Aorta (tissue), 5 donors: ENCODE measurements at places on chromosomes 5 and 9.

DNA sequence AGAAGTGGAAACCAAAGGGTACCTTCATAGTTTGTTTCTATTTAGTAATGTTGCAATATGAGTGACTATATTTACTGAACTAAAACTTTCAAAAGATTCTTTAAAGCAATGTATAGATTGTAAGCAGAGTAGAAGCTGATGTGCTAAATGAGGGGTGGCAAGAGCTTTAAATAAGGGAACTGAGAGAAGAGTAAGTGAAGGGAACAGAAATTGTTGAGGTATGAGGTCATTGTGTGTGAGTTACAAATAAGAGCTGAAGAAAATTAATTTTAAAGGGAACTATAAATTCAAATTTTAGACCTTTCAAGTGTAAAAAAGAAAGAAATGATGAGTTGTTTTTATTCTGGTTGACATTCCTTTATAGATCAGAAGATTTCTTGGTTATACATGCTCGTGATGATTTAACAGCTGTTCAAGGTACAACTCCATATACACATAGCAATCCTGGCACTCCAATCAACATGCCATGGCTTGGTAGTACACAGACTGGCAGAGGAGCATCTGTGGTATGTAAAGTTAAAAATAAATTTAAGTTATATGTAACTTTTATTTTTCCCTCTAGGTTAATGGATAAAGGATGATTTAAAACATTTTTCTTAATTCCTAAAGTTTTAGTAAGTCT, 135.1 kb upstream of the TNFAIP8 start:
- no peak for DNase-seq

GRCh38 chr5:127002390-127002789, 28.0 kb downstream of the MARCHF3 start:
- no peak for DNase-seq

DNA sequence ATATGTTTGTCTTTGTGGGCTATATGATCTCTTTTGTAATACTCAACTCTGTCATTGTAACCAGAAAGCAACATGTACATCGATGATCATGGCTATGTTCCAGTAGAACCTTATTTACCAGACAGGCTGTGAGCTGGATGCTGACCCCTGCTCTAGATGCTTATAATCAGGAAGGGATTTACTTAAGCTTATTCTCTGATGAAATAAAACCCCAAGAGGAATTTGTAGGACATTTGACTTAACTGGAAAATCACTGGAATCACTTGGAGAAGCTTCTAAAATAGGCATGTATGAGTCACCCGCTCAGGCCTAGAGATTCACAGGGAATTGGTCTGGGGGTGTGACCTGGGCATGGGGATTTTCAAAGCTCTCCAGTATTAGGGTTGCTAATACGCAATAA, 285.8 kb upstream of the ZNF608 start:
- no peak for DNase-seq

DNA sequence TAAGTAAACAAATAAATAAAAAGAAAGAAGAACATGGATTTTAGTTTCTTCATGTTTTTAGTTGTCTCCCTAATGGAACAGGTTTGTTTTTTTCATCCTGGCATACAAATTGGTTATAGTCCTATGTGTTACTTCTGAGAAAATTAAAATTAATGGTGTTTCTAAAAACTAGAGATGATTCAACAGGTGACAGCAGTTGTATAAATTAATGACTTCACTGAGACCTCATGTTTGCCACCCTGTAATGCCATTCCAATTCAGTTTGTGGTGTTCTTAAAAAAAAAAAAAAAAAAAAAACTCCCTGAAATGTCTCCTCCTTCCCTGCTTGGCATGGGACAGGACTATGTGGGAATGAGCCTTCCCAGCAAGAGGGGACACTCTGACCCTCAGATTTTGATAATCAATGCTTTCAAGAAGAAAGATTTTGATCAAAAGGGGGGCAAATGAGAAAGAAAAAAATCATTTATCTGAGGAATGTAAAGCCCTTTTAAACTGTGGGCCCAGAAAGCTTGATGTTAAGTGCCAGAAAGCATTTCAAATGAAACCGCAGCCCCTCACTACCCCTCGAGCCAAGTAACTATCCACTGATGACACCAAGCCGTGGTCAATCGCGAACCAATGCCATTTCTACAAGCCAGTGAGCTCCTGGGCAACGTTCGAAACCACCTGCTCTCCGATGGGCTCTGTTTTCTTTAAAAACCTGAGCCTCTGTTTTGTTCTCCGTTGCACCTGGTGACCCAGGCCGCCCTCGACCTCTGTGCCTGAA, 941 bp downstream of the EXD3 start:
- DNase-seq = no peak

- DNase-seq = no peak
Observed at GRCh38 chr5:107469485-107470294, 201.0 kb downstream of the EFNA5 start.

- peak; percentile 66 for DNase-seq
Observed at GRCh38 chr9:99445371-99445891, 223.3 kb downstream of the SEC61B start.

GRCh38 chr5:58244819-58245475, 214.9 kb downstream of the PLK2 start:
- no peak for DNase-seq

DNA sequence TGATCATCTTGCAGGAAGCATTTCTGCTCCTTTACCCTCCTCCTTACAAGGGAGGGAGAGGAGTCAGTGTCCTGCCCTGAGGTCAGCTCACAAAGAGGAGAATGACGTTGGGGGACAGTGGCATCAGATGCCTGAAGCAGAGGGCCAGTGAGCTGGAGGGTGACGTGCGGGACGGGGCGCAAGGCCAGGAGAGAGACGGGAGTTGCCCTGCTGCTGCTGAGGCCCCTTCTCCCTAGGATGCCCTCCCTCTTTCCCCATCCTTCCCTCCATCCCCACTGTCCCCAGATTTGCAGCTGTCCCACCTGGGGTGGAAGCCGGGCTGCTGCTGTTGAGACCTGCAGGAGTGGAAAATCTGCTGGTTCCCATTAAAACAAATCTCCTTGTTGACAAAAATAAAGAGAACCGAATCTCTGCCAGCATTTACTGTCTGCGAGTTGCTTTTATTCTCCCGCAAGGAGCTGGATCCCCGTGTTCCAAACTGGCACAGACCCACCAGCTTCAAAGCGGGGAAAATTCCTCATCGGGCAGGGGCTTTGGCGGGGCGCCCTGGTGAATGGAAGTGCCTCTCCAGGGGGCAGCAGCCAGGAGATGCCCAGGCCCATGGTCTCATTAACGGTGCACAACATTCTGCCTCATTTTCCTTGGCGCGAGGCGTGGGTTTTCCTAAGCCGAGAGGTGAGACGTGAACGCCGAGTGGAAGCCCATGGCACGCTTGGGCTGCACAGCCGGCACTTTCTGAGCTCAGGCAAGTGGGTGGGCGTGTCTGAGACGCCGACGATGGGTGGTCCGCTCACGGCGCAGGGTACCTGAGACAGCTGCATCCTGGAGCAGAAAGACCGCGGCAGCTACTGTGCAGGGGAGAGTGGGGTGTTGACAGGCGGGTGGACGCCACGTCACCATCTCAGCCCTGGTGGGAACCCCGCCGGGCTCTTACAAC, 13.9 kb upstream of the COL5A1 start:
- DNase-seq = peak; percentile 32

DNA sequence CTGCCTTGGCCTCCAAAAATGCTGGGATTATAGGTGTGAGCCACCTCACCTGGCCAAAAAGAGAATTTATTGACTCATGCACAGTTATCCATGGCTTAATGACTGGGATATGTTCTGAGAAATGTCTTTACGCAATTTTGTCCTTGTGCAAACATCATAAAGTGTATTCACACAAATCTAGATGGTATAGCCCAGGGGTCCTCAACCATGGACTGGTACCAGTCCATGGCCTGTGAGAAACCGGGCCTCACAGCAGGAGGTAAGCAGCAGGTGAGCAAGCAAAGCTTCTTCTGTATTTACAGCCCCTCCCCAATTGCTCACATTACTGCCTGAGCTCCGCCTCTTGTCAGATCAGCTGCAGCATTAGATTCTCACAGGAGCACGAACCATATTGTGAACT, 12.4 kb upstream of the SIL1 start:
- DNase-seq = no peak

GRCh38 chr9:109114670-109115069, 5.1 kb downstream of the TMEM245 start:
- DNase-seq = no peak

- no peak for DNase-seq
Observed at GRCh38 chr9:89116064-89116804, 62.4 kb downstream of the SHC3 start.

GRCh38 chr9:37747271-37747753, 6.3 kb upstream of the TRMT10B start:
- peak; percentile 65 for DNase-seq

GRCh38 chr5:180162304-180162661, 46.7 kb downstream of the RASGEF1C start:
- DNase-seq = no peak

DNA sequence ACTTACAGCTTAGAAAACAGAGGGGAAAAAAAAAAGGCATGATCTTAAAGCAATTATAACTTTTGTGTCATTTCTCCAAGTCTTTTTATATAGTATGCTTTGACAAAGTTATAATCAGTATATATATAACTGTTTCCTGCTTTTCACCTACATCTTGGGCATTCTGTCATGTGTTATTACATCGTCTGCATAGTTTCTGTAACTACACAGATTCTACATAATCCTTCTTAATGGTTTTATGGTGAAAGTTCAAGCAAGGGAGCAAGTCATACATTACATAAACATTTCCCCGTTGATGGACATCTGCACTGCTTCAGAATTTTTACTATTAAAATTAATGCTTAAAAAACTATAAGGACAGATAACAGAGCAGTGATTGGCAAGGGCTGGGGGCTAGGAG, 12.1 kb downstream of the FEM1C start:
- no peak for DNase-seq

- DNase-seq = no peak
Observed at GRCh38 chr5:22887566-22887965, 34.4 kb upstream of the CDH12 start.

- DNase-seq = no peak
Observed at GRCh38 chr9:89436963-89437625, 60.8 kb downstream of the SEMA4D start.

- peak; percentile 47 for DNase-seq
Observed at GRCh38 chr9:3441197-3441816, 84.5 kb downstream of the RFX3 start.

DNA sequence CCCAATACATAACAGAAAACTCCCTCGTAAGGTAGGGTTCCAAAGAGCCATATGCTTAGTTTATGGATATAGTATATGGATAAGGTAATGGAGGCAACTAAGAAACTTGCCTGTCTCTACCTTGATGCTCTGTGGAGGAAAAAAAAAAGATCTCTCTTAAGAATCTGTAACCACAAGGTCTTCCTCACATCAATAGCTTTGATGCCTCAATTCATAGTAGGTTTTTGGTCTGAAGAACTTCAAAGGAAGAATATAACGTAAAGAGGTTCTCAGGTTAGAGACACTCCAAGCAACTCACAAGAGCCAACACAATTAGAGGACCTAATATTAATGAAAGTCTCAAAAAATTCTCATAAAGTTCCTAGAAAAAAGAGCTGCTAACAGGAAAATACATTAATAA, 140.2 kb downstream of the FBN2 start:
- DNase-seq = no peak

GRCh38 chr5:127585661-127586060, 63.2 kb upstream of the CTXN3 start:
- DNase-seq = no peak

- no peak for DNase-seq
Observed at GRCh38 chr5:78813286-78813685, 164.7 kb upstream of the LHFPL2 start.

- DNase-seq = no peak
Observed at GRCh38 chr5:121974261-121974660, 12.5 kb downstream of the SRFBP1 start.

DNA sequence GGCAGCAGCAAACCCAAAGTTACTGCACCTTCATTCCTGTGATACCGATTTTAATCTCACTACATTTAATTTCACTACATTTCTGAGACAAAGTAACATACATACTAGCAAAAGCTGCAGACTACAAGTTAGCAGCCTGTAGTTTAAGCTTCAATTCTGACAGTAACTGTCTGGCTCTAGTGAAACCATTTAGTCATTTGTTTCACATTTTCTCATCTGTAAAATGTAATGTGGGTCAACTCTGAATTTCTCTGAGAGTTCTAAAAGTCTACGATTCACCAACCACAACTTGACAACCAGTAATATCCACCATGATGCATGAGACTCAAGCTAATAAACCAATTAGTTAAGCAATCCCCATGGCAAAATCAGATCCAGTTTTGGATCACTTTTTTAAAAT, 408.9 kb downstream of the PDE4D start:
- no peak for DNase-seq

DNA sequence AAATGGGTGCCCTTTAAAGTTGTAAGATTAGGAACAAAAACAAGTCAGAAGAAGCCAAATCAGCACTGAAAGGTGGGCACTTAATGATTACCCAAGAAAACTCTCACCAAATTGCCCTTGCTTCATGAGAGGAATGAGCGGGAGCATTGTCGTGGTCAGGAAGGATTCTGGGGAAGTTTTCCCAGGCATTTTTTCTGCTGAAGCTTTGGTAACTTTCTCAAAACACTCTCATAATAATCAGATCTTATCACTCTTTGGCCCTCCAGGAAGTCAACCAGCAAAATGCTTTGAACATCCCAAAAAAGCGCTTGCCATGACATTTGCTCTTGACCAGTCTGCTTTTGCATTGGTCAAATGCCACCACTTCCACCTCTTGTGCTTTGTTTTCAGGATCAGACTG, 10.4 kb upstream of the PCDHGC3 start:
- no peak for DNase-seq

- DNase-seq = no peak
Observed at GRCh38 chr5:147464211-147464610, 45.7 kb downstream of the DPYSL3 start.

DNA sequence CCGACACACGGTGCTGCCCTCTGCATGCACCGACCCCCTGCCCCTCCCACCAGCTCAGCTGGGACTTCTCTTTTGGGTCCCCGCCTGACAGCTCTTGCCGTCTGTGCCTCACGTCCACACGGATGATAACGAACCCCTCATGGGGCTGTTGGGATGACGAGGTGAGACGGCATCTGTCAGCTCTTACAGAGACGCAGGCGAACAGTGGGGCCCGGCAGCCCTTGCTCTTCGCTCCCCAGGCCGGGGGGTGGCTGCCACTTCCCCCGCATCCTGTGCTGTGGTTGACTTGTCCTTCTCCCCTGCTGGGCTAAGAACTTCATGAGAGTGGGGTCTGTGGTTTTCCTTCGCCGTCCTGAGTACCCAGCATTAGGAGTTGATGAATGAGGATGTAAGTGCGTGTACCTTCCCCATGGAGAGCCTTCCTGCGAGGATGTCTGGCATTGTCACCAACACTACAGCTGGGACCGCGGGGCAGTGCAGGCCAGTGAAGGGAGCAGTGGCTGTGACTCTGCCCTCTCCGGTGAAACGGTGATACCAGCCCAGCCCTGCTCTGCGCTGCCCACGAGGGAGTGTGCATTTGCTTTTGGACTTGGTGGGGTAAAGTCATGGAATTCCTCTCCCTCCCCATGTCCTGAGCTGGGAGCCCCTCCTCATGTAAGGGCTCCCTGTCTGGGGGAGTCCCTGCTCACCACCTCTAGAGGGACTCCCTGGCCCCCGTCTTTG, 23.2 kb downstream of the HK3 start:
- DNase-seq = no peak

- DNase-seq = no peak
Observed at GRCh38 chr9:110672873-110673510, 4.4 kb downstream of the MUSK start.
